ENCODE measurements at places on chromosomes 5 and 9. TPM values are rescaled to one million over a fixed set of nuclear protein-coding genes. Genes with fewer than 3 reads are reported as not detected.

DNA sequence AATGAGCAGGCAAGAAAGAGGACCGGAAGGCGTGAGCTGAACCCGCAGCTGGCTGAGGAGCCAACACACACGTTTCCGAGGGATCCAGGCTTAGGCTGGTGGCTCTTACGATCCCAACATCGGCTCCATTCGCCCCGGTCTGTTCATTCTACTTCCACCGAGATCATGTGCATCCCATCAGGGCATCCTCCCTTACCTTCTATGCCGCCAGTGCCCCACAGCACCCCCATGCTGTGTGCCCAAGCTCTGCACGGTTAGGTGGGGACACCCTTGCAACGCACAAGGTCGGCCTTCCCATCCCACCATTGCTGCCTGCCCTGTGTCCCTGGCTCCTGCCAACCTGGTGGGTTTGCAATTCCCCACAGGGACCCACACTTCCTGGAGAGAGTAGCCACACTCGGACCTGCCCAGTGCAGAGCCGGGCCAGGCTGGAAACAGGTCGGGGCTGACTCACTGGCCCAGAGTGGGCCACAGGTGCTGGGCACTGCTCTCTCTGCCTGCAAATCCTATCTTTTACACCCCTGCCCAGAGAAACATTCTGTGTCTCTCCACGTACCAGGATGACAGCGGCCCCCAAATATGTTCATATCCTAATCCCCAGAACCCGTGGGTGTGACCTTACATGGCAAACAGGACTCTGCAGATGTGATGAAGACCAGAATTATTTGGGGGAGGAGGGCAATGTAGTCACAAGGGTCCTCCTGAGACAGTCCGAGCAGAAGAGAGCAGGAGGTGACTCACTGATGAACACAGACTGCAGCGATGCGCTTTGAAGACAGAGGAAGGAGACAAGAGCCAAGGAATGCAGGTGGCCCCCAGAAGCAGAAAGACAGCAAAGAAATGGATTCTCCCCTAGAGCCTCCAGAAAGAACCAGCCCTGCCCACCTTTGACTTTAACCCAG is 182.2 kb downstream of the AUH start:
- no peak for DNase-seq

DNA sequence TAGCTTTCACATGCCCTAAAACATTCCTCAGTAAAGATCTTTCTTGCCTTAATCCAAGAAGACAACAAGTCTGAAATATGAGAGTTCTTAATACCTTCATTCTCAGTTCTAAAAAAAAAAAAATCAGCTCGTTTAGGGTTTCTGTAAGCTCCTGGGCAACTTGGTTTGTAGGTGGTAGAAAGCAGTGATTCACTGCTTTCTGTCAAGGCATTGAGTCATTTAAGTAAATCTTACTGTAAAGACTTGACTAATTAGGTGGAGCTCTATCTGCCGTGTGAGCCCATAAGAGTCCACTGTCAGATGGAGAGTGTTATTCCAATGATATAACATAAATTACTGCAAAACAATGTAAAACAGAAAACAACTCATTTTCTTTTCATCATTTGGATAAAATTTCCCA is 56.1 kb upstream of the MAST4 start:
- DNase-seq: no peak

GRCh38 chr5:178382754-178383164 is 150.2 kb upstream of the PHYKPL start:
- no peak for DNase-seq

DNA sequence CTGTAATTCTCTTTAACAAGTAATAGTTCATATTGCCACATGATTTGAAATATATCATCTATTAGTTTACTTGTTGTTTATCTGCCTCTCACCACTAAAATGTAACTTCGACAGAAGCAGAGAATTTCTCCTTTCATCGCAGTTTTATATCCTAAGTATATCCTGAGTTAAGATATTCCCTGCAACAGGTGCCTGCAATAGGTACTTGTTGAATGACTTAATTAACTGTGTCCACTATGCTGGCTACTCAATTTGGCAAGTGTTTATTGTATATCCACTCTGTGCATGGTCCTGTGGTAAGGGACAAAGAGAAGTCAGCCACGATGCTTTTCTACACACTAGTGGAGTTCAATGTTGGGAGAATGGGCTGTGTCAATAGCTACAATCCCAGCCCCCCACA is 108.5 kb downstream of the PSAT1 start:
- DNase-seq: no peak

DNA sequence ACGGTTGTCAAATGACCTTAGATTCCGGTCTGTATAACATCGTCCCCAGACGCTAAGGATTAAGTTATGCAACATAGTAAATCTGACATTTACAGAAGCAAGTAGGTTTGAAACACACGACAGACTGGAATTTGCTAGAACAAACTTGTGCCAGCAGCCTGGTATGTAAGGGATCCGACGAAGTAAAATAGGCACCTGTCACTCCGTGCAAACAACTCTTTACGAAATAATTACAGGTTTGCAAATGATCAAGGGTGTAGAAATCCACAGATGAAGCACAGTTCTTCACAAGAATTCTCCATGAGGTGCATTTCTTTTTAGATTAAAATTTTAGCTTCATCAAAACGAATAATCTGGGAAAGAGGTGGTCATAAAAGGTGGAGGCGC is 508 bp downstream of the MOCS2 start:
- DNase-seq: no peak

GRCh38 chr5:90226433-90227099 is 183.0 kb downstream of the CETN3 start:
- no peak for DNase-seq

DNA sequence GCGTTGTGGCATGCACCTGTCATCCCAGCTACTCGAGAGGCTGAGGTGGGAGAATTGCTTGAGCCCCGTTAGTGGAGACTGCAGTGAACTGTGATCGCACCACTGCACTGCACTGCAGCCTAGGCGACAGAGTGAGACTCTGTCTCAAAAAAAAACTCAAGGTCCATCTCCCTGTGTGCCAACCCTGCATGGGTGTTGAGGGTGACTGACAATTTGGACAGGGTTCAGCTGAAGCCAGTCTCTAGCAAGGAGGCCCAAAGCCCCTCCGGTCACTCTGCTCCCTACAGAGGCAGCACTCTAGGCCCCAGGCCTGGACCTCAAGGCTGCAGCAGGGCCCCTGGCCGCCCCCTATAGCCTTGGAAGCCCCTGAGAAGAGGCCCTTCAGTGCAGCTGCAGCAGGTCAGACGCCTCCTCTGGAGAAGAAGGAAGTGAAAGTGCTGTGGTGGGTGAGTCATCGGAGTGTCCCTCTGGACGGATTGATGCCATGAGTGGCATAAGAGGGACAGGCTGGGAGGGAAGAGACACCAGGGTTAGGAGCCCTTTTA is 39.2 kb upstream of the NEK6 start:
- DNase-seq: no peak

DNA sequence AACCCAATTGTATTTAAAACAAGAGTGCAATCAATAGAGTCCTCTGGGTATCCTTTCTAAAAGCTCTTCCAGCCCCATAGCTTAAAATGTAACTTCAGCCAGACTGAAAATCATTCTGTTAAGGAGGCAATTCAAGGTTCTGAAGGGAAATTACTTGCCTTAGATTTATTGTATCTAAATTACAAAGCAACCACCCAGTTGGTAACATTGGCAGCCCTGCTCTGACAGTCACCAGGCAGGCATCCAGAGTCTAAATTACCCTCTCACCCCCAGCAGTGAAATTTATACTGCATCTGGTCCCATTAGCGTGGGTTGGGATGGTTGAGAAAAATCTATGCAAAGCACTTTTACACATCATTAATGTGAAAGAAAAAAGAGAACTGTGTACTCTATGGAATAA is 514.7 kb downstream of the MTRR start:
- DNase-seq: no peak

DNA sequence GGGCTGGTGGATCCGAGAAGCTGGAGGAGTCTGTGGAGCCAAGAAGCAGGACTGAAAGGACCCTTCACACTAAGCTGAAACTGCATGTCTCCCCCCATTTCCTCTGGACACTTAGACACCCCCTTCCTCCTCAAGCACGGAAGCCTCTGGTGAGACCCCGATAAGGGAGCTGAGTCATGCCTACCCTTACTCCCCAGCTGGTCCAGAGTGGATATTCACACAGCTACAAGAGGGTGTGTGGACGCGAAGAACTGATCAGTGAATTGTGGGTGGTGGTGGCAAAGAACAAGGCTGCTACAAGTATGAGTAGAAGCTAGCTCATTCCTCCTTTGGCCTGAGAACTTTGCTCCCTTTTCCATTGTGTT is 4.3 kb downstream of the TLN1 start:
- DNase-seq: no peak

- no peak for DNase-seq
Observed at GRCh38 chr5:83895860-83896259, 175.2 kb upstream of the HAPLN1 start.

GRCh38 chr5:177430972-177431316 is 4.5 kb downstream of the GRK6 start:
- no peak for DNase-seq

GRCh38 chr9:114434878-114435311 is 47.1 kb upstream of the AKNA start:
- DNase-seq: no peak

GRCh38 chr9:91044354-91044753 is 242.7 kb downstream of the SYK start:
- no peak for DNase-seq

GRCh38 chr9:136965771-136966484 is 11.4 kb upstream of the PTGDS start:
- no peak for DNase-seq

DNA sequence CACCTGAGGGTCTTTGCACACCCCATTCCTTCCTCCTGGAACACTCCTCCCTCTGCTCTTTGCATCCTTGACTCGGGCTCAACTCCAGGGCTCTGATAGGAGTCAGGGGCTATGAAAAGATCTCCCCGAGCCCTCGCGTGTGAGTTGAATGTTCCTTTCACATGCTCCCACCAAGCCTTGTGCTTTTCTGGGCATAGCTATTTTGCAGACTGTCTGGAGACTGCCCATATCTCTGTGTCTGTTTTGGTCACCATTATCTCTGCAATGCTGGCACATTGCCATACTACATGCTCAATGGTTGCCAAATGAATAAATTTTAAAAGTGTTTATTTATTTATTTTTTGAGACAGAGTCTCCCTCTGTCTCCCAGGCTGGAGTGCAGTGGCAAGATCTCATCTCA is 56.9 kb upstream of the PLPP1 start:
- no peak for DNase-seq

GRCh38 chr5:149957855-149958254 is 2.7 kb upstream of the SLC26A2 start:
- no peak for DNase-seq

- DNase-seq: no peak
Observed at GRCh38 chr9:73125651-73126050, 26.0 kb upstream of the ANXA1 start.

MYMK gene
- 1.4 TPM for total RNA-seq

FOXD4L3 gene
- total RNA-seq: not detected
